Endodermal cell (in vitro differentiated cells): ENCODE measurements at places on chromosomes 3 and 15. TPM values are rescaled to one million over a fixed set of nuclear protein-coding genes. Genes with fewer than 3 reads are reported as not detected.

GRCh38 chr15:87609474-87609873 is 647.1 kb downstream of the NTRK3 start:
- H3K4me3 ChIP-seq = no peak overlapping the region
- H3K36me3 ChIP-seq = no peaks in the 10 kb centered on the region
- no peak for DNase-seq
- no peaks in the 10 kb centered on the region for H3K27me3 ChIP-seq
- no peaks in the 10 kb centered on the region for H3K4me1 ChIP-seq
- H3K27ac ChIP-seq = no peak overlapping the region

DNA sequence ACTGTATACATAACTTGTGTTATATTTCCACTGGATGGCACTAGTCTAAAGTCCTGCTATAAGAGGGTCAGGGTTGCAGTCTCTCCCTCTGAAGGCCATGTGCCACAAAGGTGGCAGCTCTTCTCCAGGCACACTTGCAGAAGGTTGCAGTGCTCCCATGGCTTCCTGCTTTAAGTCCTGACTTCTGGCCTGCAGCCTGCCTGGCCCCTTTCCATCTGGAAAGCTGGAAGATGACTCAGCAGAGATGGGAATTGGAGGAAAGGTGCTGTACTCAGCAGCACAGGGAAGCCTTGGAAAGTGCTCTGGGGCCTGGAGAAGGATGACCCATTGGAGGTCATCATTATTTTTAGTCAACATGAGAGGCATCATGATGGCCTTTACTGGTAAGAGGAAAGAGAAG is 40.9 kb upstream of the MRPL3 start:
- H3K36me3 ChIP-seq = no peaks in the 10 kb centered on the region
- H3K4me3 ChIP-seq = no peak overlapping the region
- no peaks in the 10 kb centered on the region for H3K27me3 ChIP-seq
- no peaks in the 10 kb centered on the region for H3K4me1 ChIP-seq
- DNase-seq = no peak

DNA sequence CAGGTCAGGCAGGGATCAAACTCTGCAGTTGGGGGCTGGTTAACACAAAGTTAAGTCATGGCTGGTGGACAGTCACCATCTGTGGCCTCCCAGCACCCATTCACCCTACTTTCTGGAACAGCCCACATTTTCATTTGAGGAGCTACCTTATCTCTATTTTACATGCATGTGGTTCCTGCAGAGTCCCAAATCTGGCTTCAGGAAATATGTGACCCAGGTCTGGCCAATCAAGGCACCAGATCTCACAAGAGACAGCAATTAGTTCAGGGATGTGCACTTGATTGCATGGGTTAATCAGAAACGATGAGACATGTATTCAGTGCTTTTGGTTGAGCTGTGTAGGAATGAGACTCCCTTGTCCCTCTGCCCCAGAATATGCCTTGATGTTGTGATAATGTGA is 170.9 kb downstream of the NR2F2 start:
- H3K4me3 ChIP-seq = no peak overlapping the region
- H3K27me3 ChIP-seq = peaks cover 10% of the 10 kb centered on the region
- no peaks in the 10 kb centered on the region for H3K36me3 ChIP-seq
- no peak for DNase-seq

GRCh38 chr3:126888186-126888760 is 94.6 kb upstream of the PLXNA1 start:
- H3K27me3 ChIP-seq = no peaks in the 10 kb centered on the region
- no peaks in the 10 kb centered on the region for H3K36me3 ChIP-seq
- no peak overlapping the region for H3K27ac ChIP-seq
- H3K4me1 ChIP-seq = peaks cover 21% of the 10 kb centered on the region
- peak overlapping the region; percentile 53 for H3K4me3 ChIP-seq

DNA sequence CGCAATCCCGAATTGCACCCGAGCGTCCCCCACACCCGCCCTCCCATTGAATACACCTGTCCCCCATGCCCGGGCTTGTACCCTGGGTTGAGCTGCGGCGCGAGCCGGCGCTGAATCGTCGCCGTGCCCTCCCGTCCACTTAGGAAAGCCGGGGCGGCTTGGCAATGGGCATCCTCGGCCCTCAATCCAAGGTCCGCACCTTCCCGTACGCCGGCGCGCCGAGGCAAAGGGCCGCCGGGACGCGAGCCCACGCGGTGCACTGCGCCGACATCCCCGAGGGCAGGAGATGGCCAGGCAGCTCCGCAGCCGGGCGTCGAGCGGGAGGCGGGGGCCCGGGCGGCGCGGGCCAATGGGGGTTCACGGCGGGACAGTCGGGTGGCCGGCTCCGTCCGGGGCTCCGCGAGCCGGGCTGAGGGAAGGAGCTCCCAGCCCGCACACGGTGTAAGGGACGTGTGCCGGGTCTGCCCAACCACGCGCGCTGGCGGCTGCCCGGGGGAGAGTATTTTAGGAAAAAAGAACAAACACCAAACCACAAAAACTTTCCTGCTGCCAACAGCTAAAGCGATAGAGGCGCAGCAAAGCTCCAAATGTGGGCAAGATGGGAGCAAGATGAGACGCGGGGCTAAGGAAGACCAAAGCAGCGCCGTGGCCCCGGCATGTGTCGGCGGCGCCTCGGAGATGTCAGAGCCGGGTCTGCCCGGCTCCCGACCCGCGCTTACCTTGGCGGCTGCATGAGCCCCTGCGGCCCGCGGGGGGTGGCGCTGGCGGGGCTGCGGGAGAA is 621 bp downstream of the RGMA start:
- peaks cover 10% of the 10 kb centered on the region for H3K4me1 ChIP-seq
- peaks cover 11% of the 10 kb centered on the region for H3K27me3 ChIP-seq
- DNase-seq = peak; percentile 82
- peaks cover 16% of the 10 kb centered on the region for H3K36me3 ChIP-seq

GRCh38 chr3:176920766-176921160 is 276.5 kb downstream of the TBL1XR1 start:
- no peak overlapping the region for H3K27ac ChIP-seq
- no peaks in the 10 kb centered on the region for H3K27me3 ChIP-seq
- no peak for DNase-seq
- peaks cover 8% of the 10 kb centered on the region for H3K4me1 ChIP-seq

- peak; percentile 90 for DNase-seq
- H3K27me3 ChIP-seq = peaks cover 84% of the 10 kb centered on the region
- H3K4me3 ChIP-seq = peak overlapping the region; percentile 83
- H3K27ac ChIP-seq = peak overlapping the region; percentile 90
Observed at GRCh38 chr3:181710345-181711291, 1.1 kb upstream of the SOX2 start.

DNA sequence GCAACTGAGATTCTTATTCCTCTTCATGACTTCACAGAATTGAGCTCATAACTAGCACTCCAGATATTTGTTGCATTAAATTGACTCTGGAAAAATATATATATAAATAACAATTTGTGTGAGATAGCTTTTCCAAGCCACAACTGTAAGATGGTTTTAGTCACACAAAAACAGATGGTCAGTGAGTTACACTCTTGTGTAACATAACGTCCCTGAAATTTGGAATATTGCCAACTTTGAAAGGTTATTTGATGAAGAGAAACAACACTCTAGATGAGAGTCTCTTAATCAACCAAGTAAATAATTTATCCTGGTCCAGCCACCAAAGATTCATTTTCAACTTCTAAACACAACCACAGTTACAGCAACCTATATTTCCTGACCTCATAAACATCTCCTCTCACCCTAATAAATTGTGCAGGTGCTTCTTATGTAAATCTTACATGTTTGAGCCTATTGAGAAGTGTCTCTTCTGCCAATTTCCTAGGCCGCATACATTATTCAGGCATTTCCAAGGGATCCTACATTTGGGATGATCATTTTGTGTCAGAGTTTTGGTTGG is 84.9 kb upstream of the ACP3 start:
- no peaks in the 10 kb centered on the region for H3K36me3 ChIP-seq
- no peaks in the 10 kb centered on the region for H3K4me1 ChIP-seq
- H3K27ac ChIP-seq = no peak overlapping the region
- H3K4me3 ChIP-seq = no peak overlapping the region
- no peaks in the 10 kb centered on the region for H3K27me3 ChIP-seq

DNA sequence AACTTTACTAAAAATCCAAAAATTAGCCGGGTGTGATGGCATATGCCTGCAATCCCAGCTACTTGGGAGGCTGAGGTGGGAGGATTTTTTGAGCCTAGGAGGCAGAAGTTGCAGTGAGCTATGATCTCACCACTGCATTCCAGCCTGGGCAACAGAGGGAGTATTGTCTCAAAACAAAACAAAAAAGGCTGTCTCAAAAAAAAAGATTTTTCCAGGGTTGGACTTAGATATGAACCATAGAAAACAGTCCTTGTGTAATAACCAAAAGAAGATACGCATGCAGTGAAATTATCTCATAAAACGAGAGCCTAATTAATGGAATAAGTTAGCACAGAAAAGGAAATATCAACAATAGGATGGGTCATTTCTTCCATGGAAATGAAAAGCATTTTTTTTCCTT is 320.4 kb upstream of the RASGRP1 start:
- H3K27me3 ChIP-seq = no peaks in the 10 kb centered on the region
- no peak overlapping the region for H3K27ac ChIP-seq
- no peaks in the 10 kb centered on the region for H3K36me3 ChIP-seq
- no peak for DNase-seq
- no peak overlapping the region for H3K4me3 ChIP-seq

DNA sequence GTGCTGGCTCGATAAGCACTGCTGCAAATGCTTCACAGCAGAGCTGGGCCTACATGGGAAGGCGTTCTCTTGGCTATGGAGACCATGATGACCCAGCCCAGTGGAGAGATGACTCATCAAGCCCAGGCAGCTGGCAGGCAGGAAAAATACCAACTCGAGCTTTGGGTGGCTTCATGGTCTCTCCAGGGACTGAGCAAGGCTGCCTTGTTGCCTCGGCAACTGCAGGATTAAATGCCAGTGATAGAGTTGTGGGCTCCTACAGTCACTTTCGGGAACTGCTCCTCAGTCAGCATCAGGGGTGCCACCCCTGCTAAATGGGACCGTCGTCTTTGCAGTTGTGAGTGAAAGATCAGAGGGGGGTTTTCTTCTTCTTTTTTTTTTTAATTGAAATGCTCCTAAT is 54.6 kb upstream of the MYZAP start:
- no peak overlapping the region for H3K27ac ChIP-seq
- DNase-seq = peak; percentile 85
- H3K4me1 ChIP-seq = peaks cover 5% of the 10 kb centered on the region
- H3K27me3 ChIP-seq = no peaks in the 10 kb centered on the region

STRIT1 gene
- total RNA-seq = not detected in 2 replicates

MLF1 gene
- total RNA-seq = 19.3 and 20.0 TPM in 2 replicates

DIS3L gene
- total RNA-seq = 37.0 and 38.4 TPM in 2 replicates

GRAMD1C gene
- 2.6 to 5.1 TPM (median 3.4 TPM) in 3 replicates for total RNA-seq

SLC22A14 gene
- not detected in 2 replicates for total RNA-seq

DUOX1 gene
- total RNA-seq = 1.2 to 3.3 TPM (median 1.9 TPM) in 3 replicates

SH3GL3 gene
- 3.5 and 4.9 TPM in 2 replicates for total RNA-seq
